Choroid plexus epithelial cell (primary cell): ENCODE measurements at places on chromosomes 4 and X.

DNA sequence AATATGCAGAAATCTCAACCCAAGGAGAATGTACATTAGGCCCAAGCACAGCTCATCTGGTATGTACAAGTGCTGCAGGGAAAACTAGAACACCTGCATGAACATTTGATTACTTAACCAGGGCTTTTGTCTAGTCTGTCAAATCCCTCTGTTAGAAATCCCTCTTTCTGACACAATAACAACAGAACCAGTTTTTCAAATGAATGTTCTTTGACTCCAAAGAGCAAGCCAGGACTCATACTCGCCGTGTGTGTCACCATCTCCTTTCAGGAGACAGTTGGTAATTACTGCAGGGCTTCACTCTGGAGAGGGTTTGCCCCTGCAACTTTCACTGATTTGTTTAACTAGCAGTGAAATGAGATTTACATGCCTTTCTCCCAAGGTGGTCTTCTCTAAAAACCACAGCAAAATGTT lies 143.0 kb upstream of the FAM241A start:
- DNase-seq: no peak

GRCh38 chr4:16819652-16820051 lies 78.8 kb downstream of the LDB2 start:
- no peak for DNase-seq

DNA sequence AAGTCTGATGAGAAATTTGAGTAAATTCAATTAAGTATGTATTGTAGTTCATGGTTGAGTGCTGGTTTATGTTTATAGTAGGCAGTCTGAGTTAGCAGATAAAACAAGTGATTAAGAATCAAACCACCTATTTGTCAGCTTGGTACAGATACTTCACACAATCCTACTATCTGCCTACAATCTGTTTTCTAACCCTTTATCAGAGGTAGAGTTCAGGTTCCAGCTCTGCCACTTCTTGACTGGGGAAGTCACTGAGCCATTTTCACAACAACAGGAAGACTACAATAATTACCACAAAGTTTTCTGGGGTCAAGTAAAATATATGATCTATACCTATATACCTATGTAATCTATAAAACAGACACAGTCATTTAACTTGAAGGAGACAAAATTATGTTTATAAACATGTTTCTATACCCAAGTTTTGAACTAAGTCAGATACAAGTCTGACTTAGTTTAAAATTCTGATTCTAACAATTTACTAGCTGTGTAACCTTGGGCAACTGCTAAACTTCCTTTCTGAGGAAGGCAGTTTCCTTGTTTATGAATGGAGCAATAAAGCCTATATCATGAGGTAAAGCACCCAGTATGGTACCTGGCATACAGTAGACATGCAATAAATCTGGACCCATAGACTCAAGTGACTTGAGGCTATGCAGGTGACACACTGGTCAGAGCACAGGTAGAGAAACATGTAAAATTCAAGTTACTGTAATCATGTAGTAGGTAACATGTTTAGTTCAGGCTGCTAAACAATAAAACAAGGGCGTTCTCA lies 37.2 kb upstream of the BDH2 start:
- DNase-seq: no peak

DNA sequence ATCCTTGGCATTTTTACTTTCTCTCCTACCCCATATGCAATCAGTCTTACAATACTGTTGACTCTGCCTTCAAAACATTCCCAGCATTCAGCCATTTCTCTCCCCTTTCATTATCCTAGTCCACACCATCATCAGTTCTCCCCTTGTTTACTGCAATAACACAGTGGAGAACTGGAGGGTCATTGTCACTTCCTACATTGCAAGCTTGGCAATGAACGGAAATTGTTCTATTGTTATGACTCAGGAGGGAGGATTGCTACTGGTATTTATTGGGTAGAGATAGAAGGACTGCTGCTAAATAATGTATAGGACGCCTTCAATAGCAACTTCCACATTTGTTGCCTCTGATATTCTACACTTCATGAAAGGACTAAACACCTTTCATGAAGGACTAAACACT lies 231.8 kb downstream of the BANK1 start:
- DNase-seq: no peak

GRCh38 chr4:48756689-48757220 lies 23.3 kb downstream of the FRYL start:
- peak; percentile 34 for DNase-seq

- no peak for DNase-seq
Measured at GRCh38 chr4:70671091-70671490, 4.8 kb upstream of the JCHAIN start.

- DNase-seq: peak; percentile 44
Measured at GRCh38 chrX:54180403-54180802, 2.7 kb downstream of the FAM120C start.

DNA sequence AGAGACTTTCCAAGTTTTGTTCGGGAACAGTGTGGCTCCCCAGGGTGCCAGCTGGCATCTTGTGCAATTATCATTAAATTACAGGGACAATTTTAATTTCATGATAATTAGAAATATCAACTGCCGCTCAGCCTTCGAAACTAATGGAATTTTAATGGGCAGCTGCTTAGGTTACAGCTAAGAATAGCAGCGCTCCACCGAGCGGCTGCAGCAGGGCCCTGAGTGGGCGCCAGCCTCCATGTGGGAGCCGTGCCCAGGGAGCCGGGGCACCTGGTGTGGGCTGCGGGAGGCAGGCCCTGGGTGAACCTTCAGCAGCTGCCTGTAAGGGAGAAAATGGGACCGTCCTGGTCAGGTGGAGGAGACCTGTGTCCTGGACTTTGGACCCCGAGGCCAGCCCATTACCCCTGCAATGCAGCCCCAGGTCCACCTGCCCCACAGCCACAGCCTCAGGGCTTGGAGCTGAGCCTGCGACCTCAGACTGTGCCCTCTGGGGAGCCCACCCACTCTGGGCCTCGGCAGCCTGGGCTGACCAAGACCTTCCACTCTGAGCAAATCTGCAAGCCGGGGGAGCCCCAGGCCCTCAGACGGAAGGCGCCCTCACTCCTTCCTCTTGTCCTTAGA lies 21.1 kb downstream of the MSANTD1 start:
- DNase-seq: no peak

DNA sequence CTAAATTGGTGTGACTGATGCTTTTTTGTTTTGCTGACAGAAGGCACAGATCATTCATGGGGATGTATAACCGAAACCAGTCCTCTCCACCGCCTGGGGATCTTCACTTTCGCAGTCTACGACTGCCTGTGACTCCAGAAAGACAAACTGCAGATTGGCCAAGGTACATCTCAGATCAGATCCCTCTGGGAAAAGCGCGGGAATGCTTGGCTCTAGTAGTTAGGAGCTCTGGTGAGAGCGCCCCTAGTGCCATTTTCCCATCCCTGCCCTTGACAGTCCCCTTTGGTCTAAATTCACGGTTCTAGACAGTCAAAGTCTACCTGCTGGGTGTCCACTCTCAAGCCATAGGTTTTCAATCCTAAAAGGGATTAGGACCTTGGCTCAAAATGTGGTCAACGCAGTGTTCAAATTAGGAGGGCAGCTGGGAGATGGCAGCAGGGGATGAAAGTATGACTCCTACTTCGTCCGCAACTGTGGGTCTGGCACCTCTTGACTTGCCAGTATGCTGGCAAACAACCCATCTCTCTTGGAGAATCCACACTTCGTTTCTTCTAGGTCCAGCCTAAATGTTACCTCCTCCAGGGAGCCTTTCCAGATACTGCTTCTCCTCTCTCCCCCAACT lies 6.9 kb upstream of the HAND2 start:
- DNase-seq: no peak

GRCh38 chr4:70830054-70830453 lies 9.6 kb downstream of the GRSF1 start:
- no peak for DNase-seq

GRCh38 chrX:18707426-18708049 lies at the start of gene PPEF1:
TSS of gene PPEF1 (plus strand) at chrX:18707645. CDS start at chrX:18707781, 136 bp downstream.
- peak; percentile 10 for DNase-seq

DNA sequence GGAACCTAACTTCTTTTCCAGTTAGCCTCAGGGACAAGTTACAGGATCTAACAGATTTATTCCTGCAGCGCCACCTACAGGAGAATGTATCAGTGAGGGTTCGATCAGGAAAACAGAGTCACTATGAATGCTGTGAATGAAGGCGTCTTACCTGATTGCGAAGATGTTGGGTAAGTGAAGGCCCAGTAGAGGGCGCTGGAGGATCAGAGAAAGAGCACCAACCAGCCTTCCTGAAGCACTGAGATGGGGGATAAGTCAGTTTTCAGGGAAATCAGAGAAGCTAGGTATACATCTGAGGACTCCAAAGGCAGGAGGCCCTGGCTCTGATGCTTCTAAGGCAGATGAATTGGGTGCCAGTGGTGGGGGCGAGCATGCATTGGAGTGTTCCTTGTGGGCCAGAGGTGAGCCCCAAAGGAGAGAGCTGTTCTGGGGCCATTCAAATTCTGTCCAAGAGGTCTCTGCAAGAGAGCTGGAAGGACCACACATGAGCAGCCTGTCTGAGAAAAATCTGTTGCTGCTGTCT lies 169.9 kb upstream of the AADAT start:
- peak; percentile 98 for DNase-seq

- no peak for DNase-seq
Measured at GRCh38 chrX:15475021-15475420, 18.1 kb downstream of the PIR start.

- DNase-seq: no peak
Measured at GRCh38 chr4:20652226-20652885, 47.9 kb upstream of the PACRGL start.

- DNase-seq: no peak
Measured at GRCh38 chrX:65752294-65752693, 84.8 kb downstream of the MSN start.

GRCh38 chr4:2746891-2747695 lies 9.0 kb downstream of the TNIP2 start:
- no peak for DNase-seq

DNA sequence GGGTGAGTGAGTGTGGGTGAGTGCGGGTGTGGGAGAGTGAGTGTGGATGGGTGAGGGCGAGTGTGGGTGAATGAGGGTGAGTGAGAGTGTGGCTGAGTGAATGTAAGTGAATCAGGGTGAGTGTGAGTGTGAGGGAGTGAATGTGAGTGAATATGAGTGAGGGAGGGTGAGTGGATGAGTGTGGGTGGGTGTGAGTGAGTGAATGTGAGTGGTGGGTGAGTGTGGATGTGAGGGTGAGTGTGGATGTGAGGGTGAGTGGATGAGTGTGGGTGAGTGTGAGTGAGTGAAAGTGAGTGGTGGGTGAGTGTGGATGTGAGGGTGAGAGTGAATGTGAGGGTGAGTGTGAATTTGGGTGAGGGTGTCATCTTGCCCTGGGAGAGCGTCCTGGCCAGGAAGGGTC lies 67.5 kb downstream of the TRIML1 start:
- DNase-seq: no peak

- DNase-seq: peak; percentile 56
Measured at GRCh38 chrX:71301195-71301924, at the start of gene ITGB1BP2. TSS of gene ITGB1BP2 (plus strand) at chrX:71301750. CDS start at chrX:71301807, 57 bp downstream.

GRCh38 chrX:120332394-120332793 lies 21.1 kb upstream of the TMEM255A start:
- no peak for DNase-seq

DNA sequence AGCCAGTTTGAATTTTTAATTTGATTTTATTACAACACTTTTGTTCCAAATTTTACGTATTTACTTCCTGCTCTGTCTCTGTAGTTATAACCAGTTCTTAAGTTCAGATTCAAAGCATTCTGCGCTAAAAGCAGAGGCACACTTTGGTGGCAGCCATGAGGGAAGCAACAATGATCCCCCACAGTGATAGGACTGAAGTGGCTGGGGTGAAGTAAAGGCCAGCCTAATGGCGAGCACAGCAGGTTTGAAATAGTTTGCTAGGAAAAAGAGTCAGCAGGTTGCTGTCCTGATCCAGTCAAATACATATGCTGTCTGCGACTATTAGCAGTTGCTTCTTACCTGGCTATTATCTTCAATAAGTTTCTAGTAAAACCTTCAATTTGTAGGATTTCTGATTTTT lies 176.3 kb downstream of the RPA4 start:
- no peak for DNase-seq
